ENCODE measurements at places on chromosomes 2 and 18. TPM values are rescaled to one million over a fixed set of nuclear protein-coding genes. Genes with fewer than 3 reads are reported as not detected.
A peak's percentile ranks its signal among the peaks of the same experiment; 100 is the strongest.

DNA sequence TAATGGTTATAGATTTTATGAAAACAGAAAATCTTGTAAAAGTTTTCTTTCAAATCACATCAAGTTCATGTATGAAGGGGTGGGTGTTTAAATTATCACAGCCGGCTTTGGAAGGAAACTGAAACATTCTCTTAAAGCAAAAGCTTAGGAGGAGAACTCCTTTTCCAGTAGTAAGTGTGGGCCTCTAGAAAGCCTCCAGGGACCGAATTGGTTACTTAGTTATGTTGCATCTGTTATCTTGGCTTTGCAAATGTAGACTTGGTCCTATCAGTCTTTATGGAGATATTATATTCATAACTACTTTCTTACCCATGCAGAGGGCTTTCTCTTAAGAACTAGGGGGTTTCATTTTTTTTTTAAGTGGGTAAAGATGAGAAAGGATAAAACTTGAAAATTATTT, 7.4 kb downstream of the NAB1 start:
- no peak for DNase-seq

GRCh38 chr2:181573140-181573736, 83.7 kb downstream of the CERKL start:
- peak; percentile 23 for DNase-seq

The PCGF1 gene
- polyA plus RNA-seq: 18.3 TPM

The TMEM163 gene
- polyA plus RNA-seq: 0.94 TPM

Measured in muscle of arm (tissue), 14 donors.